NCI-H1048 (cell line): ENCODE measurements at places on chromosomes 4 and X.

DNA sequence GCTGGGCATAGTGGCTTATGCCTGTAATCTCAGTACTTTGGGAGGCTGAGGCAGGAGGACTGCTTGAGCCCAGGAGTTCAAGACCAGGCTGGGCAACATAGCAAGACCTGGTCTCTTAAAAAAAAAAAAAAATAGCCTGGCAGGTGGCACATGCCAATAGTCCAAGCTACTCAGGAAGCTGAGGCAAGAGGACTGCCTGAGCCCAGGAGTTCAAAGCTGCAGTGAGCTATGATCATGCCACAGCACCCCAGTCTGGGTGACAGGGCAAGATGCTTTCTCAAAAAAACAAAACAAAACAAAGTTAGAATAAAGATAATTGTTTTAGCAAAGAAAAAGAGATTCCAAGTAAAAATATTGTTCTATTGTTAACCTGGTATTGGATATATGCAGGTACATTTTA lies 75.0 kb downstream of the LRBA start:
- no peak for DNase-seq

DNA sequence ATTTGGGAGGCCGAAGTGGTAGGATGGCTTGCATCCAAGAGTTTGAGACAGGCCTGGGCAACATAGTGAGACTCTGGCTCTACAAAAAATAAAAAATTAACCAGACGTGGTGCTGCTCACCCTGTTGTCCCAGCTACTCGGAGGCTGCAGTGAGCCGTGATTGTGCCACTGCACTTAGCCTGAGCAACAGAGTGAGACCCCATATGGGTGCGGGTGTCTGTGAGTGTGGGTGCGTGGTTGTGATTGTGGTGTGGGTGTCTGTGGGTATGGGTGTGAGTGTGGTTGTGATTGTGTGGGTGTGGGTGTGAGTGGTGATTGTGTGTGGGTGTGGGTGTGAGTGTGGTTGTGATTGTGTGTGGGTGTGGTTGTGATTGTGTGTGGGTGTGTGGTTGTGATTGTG lies 114.6 kb downstream of the UBE2K start:
- no peak for DNase-seq

DNA sequence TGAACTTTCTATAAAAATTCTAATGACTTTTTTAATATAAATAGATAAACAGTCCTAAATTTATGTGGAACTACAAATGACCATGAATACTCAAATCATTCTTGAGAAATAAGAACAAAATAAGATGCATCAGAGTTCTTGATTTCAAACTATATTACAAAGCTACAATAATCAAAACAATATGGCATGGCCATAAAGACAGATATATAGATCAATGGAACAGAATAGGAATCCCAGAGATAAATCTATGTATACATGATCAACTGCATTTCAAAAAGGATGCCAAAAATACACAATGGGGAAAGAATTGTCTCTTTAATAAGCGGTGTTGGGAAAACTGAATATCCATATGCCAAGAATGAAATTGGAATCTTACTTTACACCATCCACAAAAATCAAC lies 98.4 kb upstream of the IL15 start:
- no peak for DNase-seq

GRCh38 chrX:139026811-139027210 lies 315.3 kb upstream of the FGF13 start:
- no peak for DNase-seq

GRCh38 chr4:109671350-109671749 lies 31.9 kb downstream of the CASP6 start:
- no peak for DNase-seq

DNA sequence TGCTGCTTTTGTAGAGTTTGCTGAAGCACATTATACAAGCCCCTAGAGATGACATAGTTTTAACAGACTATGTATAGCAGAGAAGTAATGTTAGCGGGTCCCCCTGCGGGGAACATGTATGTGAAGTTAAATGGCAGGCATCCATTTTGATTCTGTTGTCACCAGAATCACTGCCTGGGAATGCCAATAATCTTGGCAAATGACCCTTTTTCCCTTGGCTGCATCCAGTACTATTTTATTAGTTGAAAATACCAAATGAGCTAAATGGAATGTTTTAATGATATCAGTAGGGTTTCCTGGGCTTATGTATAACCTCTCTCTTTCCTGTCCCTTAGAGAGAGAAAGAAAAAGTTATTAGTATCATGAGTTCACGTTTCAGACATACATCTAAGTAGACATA lies 93.6 kb downstream of the LIMCH1 start:
- DNase-seq: no peak
